ENCODE measurements at places on chromosomes 6 and 20.

GRCh38 chr20:51169813-51170212 is 146.9 kb upstream of the KCNG1 start:
- DNase-seq, result no peak

DNA sequence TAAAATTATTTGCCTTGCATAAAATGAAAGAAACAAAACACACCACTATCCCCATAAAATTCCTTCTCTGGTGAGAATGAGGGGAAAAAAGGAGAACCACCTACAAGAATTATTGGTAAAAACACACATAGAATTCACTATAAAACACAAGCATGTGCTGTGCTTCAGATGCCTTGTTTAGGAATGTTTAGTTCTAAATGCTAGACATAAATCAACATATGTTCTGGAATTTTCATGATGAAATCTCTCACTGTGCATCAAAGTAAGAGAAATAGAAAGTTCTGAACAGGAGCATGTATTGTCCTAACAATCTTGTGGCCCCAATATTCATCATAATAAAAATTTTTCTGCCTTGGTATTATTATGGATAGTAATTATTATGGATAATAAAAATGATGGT is 111.0 kb downstream of the PLCB4 start:
- DNase-seq, result no peak

GRCh38 chr20:63740070-63740626 is 572 bp downstream of the SLC2A4RG start:
- no peak for DNase-seq

DNA sequence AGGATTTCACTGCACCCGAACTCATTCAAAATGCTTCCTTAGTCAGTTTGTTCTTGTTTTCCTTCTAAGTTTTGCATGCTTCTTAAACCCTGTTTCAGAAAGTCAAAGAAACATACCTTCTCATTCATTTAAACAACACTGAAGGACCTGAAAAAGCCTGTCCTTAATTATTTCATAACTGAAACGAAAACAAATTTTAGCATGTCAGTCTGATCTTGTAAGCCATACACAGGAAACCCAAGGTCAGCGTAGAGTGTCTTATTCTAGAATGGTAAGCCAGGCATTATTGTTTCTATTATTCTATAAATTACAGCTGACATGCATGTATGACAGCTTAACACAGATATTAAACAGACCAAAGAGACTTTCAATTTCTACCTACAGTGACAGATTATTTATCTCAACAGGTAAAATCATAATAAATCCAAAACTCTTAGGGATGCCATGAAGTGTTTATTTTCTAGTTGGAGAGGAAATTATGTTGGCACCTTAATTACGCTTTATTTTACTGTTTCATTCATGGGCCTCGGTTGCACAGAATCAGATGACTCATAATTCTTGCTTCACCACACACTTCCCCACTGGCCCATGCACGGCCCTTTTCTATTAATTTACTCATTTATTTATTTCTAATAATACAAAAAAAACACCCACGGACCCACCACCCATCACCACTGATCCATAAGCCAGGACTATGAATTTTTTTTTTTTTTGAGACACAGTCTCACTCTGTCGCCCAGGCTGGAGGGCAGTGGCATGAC is 39.3 kb upstream of the DUSP22 start:
- no peak for DNase-seq

DNA sequence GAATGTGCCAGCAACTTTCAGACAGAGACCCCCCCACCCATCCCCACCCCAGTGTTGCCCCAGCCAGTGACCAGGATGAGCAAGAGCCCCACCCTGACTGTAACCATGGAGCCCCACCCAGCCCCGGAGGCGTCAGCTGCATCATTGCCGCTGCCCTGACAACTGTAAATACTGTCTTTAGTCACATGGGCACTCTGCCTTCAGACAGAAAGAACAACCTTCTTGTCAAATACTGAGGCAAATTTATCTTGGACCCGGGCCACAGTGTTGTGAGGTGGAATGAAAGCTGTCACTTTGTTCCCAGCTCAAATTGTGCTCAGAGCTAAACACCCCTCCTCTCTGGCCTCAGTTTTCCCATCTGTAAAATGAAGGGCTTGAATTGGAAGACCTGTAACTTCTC is 23.7 kb downstream of the MOCS3 start:
- DNase-seq, result no peak

- DNase-seq, result no peak
These were observed 133.2 kb upstream of the SYNCRIP start for GRCh38 chr6:85775883-85776282.

DNA sequence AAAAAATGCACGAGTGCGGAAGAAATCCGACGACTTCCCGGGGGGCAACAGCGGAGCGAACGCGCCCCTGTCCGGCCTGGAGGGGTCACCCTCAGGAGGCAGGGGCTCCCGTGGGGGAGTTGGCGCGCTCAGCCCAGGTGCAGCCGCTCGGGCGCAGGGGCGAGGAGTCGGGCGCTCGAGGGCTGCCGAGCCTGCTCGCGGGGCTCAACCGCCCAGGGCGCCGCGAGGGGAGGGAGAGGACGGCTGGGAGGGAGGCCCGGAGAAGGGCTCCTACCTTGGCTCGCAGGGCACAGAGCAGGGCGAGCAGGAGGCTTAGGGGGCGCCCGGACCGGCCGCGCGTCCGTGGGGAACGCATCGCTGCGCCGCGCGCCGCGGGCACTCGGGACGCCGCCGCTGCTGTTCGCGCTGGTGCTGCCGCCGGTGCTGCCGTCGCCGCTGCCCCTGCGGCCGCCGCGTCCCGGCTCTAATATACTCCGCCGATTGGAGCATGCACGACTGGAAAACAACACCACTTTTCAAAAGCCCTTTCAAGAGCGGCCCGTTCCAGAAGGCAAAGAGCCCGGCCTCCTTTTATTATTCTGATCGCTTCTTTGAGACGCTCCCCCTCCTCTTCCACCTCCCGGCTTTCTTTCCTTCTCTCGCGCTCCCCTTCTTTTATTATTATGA is 490 bp downstream of the JAG1 start:
- no peak for DNase-seq

DNA sequence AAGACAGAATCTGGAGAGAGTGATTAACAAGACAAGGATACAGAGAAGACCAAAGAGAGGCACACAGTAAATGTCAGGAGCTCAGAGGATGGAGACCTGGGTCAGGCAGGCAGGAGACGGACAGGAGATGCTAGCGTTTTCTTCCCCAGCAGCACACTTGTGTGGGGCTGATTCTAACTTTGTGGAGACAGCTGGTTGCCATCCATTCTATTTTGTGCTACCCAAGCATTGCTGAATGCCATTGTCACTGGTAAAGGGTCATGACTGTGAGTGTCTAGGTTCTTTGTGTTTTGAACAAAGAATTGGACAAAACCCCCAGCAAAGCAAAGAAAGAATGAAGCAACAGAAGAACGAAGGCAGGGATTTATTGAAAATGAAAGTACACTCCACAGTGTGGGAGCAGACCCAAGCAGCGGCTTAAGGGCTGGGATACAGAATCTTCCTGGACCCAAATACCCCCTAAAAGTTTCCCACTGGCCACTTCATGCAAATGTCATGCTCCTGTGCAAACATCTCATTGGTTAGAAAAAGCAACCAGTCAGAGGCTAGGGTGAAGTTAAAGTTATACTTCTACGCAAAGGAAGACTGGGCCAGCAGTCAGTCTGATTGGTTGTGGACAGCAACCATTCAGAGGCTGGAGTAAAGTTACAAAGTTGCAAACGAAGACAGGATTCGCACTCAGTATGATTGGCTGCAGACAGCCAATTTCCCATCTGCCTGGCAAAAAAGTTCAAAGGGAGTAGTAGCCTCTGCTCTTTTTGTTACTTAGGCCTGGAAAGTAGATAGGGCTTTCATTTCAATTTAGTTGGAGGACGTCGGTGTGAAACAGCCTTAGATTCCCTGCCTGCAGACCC is 17.5 kb downstream of the PTK7 start:
- DNase-seq, result no peak

GRCh38 chr20:46009816-46010215 is 1.1 kb downstream of the MMP9 start:
- no peak for DNase-seq

DNA sequence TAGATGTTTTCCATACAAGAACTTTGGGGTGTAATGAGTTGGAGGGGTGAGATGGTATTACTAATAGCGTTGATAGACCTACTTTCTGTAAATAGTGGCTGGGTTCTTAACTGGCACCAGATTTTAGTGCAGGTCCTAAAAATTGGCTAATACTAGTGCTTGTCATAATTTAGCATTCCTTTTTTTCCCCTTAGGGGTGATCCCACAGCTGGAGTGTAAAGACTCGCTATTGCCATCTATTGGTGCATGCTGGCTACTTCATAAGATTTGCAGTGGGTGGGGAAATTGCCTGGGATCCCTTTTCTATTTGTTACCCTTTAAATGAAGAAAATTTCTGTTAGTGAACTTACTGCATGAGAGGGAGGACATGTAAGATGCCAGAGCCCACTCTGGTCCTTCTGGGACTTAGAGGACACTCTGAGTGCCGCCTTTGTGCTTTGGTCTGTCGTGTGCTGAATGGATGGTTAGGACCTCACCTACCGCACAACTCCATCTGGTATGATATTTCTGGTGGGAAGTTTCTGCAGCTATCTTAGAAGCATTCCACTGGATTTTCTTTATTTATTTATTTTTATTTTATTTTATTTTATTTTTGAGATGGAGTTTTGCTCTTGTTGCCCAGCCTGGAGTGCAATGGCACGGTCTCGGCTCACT is 195.5 kb downstream of the JARID2 start:
- peak; percentile 18 for DNase-seq

DNA sequence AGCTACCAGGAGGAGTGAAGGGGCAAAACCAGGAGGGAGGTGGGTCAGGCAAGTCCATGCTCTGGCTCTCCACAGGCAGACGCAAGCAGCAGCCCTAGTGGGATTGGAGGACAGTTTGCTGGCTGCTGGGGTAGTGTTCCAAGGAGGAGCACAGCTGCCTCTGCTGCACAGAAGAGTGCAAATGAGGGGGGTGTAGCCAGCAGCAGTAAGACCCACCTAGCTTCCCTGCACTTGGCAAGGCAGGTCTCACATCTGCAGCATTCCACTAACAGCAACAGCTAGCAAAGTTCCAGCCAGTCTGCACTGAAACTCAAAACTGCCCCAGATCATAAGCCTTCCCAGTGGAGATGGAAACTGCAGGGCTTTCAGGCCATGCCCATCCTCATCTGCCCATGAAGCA is 405.0 kb downstream of the UTRN start:
- no peak for DNase-seq

DNA sequence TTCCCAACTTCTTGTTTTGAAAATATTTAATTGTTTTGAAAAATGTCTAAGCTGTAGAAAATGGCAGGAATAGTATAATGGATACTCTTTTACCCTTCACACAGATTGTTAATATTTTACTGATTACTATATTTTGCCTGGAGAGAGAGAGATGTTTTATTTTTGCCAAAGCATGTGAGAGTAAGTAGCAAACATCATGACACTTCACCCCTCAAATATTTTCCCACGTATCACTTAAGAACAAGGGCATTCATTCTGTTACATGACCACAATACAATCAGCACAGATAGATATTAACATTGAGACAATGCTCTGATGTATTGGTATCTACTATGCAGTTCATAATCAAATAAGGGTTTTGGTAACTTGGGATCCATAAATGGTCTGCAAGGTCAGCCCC is 116.5 kb downstream of the CCDC170 start:
- DNase-seq, result no peak

DNA sequence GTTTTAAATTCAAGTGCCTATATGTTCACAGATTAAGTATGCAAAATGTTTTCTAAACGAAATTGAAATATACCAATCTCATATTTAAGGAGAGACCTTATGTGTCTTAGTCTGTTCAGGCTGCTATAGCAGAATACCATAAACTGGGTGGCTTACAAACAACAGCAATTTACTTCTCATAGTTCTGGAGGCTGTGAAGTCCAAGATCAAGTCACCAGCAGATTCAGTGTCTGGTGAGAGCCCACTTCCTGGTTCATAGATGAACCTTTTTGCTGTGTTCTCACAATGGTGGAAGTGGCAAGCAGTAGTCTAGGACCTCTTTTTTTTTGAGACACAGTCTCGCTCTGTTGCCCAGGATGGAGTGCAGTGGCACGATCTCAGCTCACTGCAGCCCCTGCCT is 3.5 kb upstream of the DSTN start:
- DNase-seq, result no peak

GRCh38 chr20:4944518-4945313 is 56.6 kb downstream of the SLC23A2 start:
- DNase-seq, result no peak

All from anterior cingulate cortex (tissue), 58 donors.